ENCODE measurements at places on chromosomes 12 and 14.

DNA sequence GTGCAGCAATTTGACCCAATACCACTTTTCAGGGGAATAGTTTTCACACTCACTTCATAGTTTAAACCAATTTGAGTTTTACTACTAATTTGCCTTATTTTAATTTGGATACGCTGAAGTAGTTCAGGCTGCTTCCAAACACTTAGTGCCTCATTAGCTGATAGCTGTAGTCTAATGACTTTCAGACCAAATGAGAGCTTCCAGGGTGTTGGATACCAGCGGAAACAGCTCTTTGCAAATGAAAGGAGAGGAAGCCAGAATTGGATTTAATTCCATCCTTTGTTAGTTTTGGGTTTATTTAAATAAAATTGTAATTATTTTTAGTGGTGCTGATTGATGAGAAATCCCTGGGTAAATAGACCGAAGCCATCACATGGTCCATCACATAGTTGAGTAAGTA, 158.3 kb upstream of the SEL1L start:
- no peak for DNase-seq

GRCh38 chr14:101227611-101228594, 324.4 kb upstream of the RTL1 start:
- DNase-seq = no peak

GRCh38 chr14:54848910-54849309, 53.7 kb downstream of the GCH1 start:
- no peak for DNase-seq

DNA sequence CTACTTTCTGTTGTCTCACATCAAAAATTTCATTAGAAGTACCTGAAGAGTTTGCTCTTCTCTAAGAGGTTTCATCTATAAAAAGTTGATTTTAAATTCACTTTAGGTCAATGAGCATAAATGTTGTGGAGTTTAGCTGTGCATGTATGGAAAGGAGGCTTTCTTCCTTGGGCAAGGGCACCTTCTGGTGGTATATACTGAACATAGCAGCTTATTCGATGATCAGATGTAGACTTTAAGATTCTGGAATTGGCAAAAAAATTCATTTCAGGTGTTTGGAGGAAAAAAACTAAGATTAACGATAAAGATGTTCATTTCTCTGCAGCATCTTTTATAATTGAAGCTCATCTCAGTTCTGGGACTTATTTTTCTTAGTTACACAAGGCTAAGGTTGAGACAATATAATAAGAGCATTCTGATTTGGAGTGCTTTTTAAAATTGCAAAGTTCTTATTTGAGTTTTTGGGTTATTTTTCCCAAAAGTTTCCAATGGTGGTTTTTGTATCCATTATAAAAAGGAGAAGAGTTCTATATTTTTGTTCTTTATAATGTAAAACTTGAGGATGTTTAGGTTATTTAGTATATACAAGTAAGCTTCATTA, 46.8 kb downstream of the TMEM117 start:
- DNase-seq = no peak

GRCh38 chr12:64625243-64626077, 15.2 kb downstream of the RASSF3 start:
- DNase-seq = no peak

DNA sequence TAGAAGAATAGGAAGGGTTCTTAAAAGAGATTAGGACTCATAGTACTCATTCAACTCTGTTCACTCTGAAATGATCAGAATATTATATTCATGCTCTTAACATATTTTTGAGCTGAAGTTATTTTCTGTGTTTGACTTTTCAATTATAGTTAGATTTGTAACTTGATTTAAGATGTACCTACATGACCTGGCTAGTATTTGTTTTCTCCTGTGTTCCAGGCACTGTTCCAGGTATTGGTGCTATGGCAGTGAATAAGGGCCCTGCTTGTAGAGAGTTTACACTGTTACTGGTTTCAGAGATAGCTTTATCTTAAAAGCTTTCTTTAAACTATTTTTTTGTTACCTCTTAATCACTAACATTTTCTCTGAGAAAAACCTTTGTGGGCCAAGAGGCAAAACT, 19.1 kb upstream of the SLC17A8 start:
- no peak for DNase-seq

- DNase-seq = no peak
These were observed 200.9 kb downstream of the RAD51B start for GRCh38 chr14:68020493-68020892.

DNA sequence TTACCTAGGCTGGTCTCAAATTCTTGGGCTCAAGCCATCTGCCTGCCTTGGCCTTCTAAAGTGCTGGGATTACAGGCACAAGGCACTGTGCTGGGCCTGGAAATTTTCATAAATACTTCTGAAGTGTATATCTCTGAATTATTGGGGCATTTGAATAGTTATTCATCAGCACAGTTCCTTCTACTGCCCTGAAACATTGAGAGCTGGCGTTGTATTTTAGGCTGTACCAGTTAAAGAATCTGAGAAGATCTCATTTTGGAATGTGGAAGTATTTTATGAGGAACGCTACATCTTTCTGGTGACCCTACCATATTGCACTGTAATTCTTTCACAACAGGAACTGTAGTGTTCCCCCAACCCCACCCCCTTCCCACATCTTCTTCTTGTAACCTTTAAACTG, 349.0 kb upstream of the RGS6 start:
- DNase-seq = no peak

- no peak for DNase-seq
These were observed 76.3 kb downstream of the COX16 start for GRCh38 chr14:70283156-70283555.

DNA sequence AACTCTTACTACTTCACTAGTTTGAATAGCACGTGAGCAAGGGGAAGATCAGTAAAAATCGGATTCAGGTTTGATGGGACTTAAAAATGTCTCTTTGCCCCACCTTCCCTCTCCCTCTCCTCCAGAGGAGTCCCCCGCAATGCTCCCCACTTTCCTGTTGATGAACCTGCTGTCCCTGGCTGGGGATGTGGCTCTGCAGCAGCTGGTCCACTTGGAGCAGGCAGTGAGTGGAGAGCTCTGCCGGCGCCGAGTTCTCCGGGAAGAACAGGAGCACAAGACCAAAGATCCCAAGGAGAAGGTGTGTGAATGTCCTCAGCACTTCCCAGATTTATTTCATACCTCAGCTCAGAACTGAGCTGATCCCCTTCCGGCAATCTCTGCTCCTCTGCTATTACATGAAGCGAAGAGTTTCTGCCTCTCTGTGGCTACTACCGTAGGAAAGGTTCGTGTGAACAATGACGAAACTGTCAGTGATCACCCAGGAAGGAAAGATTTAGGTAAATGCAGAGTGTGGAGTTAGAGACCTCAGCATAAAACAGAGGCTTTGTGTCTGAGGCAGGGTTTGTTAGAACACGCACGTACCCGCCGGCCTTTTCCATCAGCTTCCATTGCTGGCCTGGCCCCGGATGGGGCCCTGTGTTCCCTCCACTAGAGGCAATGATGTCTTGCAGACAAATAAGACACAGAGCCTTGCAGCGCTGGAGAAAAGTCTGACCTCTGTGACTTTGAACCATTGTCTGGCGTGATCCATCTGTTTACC, 7.4 kb upstream of the GAPDH start:
- no peak for DNase-seq

DNA sequence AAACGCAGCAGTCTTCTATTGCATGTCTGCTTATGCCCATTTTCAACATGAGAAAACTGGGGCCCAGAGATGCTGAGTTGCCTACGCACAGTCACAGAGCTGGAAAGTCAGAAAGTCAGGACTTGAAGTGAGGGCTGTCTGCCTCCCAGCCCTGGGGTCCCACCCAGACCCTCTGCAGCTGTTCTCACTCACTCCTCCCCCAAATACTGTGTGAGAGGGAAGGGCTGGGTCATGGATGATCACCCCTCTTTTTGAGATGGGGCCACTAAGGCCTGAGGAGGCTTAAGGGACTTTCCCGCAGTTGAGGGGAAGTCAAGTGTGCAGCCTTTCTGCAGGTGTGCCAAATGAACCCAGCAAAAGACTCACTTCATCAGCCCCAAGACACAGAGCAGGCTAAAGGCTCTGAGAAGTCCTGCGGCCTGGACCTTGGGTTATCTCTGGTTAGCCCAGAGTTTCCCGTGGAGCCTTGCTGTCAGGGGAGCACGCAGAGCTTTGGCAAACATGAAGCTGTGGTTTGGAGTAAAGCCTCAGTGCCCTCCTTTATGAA, 18.7 kb downstream of the DTX1 start:
- no peak for DNase-seq

GRCh38 chr12:41205070-41205709, 17.1 kb downstream of the PDZRN4 start:
- DNase-seq = no peak

- peak; percentile 61 for DNase-seq
These were observed 178.1 kb upstream of the ALG10B start for GRCh38 chr12:38138225-38139221.

DNA sequence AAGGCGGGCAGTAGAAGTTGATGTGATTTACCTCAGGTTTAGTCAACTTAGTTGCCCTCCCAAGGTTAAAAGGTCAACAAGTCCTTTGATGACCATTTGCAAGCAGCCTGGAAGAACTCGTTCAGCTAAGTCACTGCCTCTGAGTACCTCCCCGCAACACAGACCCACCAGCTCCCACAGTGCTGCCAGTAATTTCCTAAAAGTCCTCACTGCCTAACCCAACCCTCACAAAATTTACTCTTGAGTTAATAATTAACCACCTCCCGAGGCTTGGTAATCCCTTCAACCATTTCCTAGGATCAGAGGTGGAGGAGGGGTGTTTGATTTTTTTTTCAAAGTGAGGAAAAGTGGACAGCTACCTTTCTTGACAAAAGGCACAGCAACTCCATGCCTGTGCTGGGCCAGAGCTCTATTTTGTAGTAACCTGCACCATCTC, 55.8 kb downstream of the MAP3K9 start:
- DNase-seq = no peak

GRCh38 chr14:32370714-32371113, 41.6 kb downstream of the AKAP6 start:
- DNase-seq = no peak

- no peak for DNase-seq
These were observed 298.7 kb upstream of the SRRM4 start for GRCh38 chr12:118682656-118683055.

GRCh38 chr14:104158827-104159798, 20.7 kb downstream of the KIF26A start:
- DNase-seq = no peak

DNA sequence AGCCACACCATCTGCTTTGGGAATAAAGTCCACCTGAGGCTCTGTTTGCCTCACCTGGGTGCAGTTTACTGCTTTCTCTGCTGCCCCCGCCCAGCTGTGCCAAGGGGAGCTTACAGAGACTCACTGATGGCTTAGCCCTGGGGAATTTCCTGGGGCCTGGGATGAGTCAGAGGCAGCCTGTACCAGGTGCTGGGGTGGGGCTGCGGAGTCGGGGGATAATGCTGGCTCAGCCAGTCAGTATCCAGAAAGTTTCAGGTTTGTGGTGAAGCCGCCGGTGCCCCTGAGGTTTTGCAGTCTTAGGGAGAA, 22.3 kb downstream of the PLEKHG3 start:
- no peak for DNase-seq

DNA sequence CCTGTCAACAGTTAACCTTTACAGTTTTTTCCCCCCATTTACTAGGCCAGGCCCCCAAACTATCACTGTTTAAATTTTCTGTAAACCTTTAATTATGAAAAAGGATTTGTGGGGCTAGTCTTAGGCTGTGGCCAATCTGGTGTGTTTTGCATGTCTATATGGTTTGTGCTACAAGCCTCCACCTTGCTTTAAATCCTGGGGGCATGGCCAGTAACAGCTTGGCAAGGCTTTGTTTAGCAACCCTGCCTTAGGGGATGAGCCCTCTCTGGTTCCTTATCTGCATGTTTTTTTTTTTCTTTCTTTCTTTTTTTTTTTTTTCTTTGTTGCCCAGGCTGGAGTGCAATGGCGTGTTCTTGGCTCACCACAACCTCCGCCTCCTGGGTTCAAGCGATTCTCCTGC, 102.7 kb downstream of the KCNMB4 start:
- DNase-seq = no peak

GRCh38 chr12:2273288-2273687, 220.5 kb downstream of the CACNA1C start:
- no peak for DNase-seq

DNA sequence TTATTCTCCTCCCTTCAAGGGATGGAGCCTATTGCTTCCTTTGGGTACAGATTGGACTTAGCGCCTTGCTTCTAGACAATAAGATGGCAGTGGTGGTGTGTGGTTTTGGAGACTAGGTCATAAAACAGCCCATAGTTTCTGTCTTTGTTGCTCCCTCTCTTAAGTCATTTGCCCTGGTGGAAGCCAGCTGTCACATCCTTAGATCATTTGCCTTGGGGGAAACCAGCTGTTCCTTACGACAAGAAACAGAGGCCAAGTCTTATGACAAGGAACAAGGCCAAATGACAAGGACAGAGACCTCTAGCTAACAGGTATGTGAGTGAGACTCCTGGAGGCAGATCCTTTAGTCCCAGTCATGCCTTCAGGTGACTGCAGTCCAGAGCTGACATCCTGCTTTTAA, 9.2 kb upstream of the PALS1 start:
- DNase-seq = no peak

GRCh38 chr14:104384776-104385071, 194.8 kb upstream of the C14orf180 start:
- DNase-seq = no peak

- no peak for DNase-seq
These were observed 18.4 kb upstream of the OR6S1 start for GRCh38 chr14:20659813-20660395.

- no peak for DNase-seq
These were observed 31.3 kb upstream of the ATP2A2 start for GRCh38 chr12:110249716-110250225.

GRCh38 chr14:99542566-99542965, 61.4 kb downstream of the CCNK start:
- no peak for DNase-seq

DNA sequence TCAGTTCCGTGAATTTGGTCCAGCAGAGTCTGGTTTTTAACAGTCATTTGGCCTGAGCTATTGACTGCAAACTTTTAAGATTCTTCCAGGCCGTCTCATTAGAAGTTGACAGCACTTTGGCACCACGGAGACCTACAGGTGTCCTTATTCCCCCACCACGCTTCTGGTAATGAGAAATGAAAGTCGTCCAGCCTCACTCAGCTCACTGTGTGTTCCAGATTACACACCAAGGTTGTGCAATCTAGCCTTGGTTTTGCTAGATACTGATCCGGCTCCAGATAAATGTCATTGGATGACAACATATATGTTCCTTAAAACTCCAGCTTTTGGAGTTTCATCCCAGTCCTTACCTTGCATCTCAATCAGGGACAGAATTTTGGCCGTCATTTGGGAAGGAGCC, 210.4 kb downstream of the CHST11 start:
- DNase-seq = no peak

GRCh38 chr12:53532524-53533445, 25.5 kb upstream of the NPFF start:
- DNase-seq = no peak

DNA sequence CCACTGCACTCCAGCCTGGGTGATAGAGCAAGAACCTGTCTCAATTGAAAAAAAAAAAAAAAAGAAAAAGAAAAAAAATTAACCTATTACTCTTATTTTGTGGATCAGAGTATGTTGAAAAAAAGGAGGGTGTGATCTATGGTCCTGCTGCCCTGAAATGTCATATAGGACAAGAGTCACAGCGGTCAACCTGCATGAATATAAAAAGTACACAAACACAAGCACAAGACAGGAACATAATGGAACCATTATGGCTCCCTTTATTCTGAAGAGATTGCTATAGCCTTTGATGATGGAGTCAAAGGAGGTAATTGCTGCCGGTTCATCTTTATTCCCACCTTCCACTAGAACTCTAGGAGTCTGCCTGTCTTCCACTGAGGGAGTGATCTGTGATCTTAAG, 96.9 kb downstream of the NTN4 start:
- DNase-seq = no peak

Measured in NCI-H1417 treated with DMSO at 0.1 percent for 48 hours (cell line).